ENCODE measurements at places on chromosomes 3 and 15.

GRCh38 chr3:41411065-41411464 lies 211.8 kb downstream of the CTNNB1 start:
- DNase-seq: no peak

GRCh38 chr15:74402873-74403587 lies 30.7 kb downstream of the SEMA7A start:
- DNase-seq: no peak

GRCh38 chr3:111315930-111316587 lies 225.9 kb upstream of the CD96 start:
- peak; percentile 32 for DNase-seq

- DNase-seq: no peak
These were observed 19.0 kb downstream of the MRAS start for GRCh38 chr3:138367326-138367850.

- no peak for DNase-seq
These were observed 24.5 kb downstream of the QTRT2 start for GRCh38 chr3:114081037-114081436.

GRCh38 chr15:43930079-43930478 lies 103.3 kb downstream of the WDR76 start:
- peak; percentile 24 for DNase-seq

DNA sequence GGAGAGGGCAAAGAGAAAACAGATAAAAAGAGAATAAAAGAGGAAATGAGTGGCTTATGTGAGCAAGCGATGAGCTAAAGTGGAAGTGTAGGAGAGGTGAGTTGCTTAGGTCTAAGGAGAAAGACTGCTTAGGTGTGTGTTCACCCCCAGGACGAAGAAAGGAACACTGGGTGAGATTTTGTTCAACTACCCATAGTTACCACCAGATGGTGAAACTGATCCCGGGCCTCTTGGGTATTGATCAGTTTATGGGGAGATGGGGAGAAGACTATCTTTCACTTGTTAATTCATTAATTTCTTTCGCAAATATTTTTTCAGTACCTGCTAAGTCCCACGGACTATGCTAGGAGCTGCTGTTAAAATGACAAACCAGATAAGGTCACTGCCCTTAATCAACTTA lies 33.9 kb downstream of the GAP43 start:
- DNase-seq: no peak

DNA sequence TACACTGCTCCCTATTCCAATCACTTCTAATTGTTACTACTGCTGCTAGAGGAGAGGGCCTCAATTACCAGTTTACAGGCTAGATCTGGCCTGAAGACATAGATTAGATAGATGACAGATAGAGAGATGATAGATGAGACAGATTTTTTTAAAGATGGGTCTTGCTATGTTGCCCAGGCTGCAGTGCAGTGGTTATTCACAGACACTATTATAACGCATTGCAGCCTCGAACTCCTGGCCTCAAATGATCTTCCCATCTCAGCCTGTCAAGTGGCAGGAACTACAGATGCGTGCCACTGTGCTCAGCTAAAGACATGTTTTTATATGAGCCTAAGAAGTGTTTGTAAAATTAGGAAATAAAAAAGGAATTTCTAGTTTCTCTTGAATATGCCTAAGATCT lies 6.2 kb downstream of the SLC33A1 start:
- DNase-seq: no peak

DNA sequence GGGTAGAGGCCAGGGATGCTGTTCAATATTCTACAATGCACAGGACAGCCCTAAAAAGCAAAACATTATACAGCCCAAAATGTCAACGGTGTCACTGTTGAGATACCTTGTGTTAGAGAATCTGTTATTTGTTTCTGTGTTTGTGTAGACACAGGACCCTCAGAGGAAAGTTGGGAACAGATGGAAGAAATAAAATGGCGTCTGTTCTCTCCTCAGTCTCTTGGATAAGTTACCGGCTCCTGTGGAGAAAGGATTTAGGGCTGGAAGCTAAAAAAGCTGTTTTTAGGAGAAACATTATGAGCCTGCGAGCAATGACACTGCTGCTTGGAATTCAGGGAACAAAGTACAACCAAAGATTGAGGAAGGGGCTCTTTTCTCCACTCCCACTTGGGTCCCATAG lies 688.6 kb upstream of the ZNF385D start:
- no peak for DNase-seq

- no peak for DNase-seq
These were observed 7.5 kb downstream of the C3orf22 start for GRCh38 chr3:126551121-126551838.

- DNase-seq: no peak
These were observed 144.8 kb downstream of the RBPMS2 start for GRCh38 chr15:64630396-64631107.

- no peak for DNase-seq
These were observed 46.0 kb downstream of the PRICKLE2 start for GRCh38 chr3:64179249-64179648.

DNA sequence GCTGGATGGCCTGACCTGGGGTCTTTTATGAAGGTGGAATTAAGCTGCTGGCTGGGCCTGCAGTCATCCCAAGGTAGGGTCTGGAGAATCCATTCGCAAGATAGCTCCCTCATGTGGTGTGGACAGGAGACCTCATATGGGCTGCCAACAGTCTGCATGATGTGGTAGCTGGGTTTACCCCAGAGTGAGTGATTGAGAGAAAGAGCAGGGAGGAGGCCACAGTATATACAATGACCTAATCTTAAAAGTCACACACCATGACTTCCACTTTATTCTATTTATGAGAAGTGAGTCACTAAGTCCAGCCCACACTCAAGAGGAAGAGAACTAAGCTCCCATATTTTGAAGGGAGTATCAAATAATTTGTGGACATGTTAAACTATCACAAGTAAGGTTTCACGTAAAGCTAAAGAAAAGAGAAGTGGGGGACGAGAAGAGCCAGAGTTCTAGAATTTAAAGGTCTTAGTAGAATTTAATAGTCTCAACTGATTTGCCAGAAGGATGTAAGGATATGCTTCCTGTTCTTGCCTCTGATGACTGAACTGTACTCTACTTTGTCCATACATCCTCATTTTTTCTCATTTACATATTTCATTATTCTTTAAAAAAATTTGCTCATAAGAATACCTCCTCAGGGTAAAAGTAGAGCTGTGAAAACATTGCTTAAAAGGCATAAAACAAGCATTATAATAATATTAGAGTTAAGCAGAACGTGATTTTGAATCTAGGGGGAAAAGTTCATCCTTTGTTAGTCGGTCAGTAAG lies 184.4 kb downstream of the PEX5L start:
- peak; percentile 58 for DNase-seq

GRCh38 chr3:17820704-17821103 lies 78.3 kb upstream of the TBC1D5 start:
- DNase-seq: no peak

GRCh38 chr3:123082370-123083065 lies 15.7 kb downstream of the PDIA5 start:
- no peak for DNase-seq

DNA sequence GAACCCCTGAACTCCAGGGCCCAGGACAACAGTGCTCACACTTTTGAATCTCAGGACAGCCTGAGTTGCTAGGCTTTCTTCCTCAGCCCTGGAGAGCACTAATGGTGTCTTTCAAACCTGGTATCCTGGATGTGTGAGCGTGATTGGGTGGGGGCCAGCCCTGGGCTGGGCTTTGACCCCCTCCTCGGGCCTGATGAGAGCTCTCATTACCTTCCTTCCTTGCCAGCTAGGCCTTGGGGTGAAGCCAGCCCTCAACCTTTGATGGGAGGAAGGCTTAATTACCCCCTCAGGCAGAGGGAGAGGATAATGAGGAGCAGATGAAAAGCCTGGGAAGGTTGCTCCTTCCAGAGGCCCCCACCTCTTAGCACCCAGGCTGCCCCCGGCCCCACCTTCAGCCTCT lies 31.1 kb upstream of the INSYN1 start:
- DNase-seq: no peak

- peak; percentile 23 for DNase-seq
These were observed 103.4 kb downstream of the GSK3B start for GRCh38 chr3:119990888-119991287.

GRCh38 chr3:54564374-54564925 lies 363.4 kb downstream of the LRTM1 start:
- no peak for DNase-seq

DNA sequence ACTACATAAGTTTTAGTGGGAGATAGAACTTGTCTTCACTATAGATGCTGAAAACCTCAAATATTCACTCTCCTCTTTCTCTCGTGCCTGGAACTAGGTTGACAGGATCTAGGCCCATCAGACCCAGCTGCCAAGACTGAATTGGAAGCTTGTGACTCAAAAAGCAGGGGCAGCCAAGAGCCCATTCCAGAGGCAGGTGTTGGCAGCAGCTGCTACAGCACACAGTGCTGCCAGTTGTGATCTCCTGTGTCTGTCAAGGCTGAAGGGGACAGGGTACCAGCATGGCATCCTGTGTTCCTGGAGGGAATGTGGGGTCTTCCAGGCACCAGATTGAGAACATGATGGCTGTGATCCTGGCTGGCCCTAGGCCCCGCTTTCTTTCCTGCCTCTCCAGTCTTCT lies 92.5 kb upstream of the MB21D2 start:
- no peak for DNase-seq

DNA sequence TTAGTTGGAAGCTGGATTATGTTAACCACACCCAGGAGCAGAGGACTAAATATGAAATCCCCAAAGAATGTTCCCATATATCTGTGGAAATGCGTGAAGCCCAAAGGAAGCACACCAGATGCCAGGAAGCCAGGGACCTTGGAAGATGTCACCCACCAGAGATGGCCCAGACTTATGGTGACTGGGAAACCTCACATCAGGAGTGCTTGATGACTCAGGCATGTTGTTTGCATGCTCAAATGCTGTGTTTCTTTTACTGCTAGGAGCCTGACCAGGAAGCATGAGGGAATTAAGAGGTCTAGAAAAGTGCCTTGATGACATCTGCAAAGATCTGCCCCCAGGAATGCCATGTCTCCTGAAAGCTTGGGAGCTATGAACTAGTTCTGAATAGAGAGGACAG lies 109.0 kb upstream of the SLC2A2 start:
- peak; percentile 37 for DNase-seq

- no peak for DNase-seq
These were observed 150.6 kb upstream of the ANKRD28 start for GRCh38 chr3:15948388-15948787.

GRCh38 chr15:69914960-69915359 lies 182.8 kb downstream of the TLE3 start:
- no peak for DNase-seq

DNA sequence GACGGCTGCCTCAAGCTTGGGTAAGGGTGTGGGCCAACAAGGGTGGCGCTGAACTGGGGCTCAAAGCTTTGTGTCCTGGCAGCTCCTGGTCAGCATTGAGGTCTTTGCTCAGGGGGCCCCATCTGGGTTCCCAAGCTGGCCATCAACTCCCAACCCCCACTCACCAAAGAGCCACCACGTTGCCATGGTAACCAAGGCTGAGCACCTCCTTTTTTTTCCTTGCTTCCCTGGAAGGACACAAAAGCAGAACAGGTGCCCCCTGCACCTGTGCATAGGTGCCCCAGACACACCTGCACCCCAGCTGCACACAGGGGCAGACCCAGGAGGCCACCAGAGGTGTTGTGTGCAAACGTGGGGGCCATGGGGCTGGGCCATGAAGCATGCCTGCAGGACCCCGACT lies 16.5 kb downstream of the UROC1 start:
- no peak for DNase-seq

DNA sequence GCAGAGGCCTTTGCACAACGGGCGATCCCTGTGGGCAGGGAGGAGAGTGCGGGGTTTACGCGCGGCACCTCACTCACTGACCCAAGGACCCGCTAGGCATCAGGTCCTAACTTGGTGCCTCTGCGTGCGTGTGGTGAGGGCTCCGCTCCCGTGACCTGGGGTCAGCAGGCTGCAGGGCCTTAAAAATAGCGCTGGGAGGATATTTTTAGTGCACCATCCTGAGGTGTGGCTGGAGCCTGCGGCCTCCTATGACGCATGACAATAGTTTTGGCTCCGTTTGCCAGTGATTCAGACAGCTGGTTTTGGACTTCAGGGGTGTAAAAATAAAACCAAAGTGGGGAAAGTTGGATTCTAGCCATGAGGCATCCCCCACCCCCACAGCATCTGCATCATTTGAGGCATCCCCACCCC lies 139.0 kb downstream of the FAM43A start:
- peak; percentile 48 for DNase-seq

- DNase-seq: peak; percentile 21
These were observed 55.5 kb upstream of the AGTR1 start for GRCh38 chr3:148642214-148642613.

GRCh38 chr3:111617406-111617805 lies 22.3 kb upstream of the ZBED2 start:
- DNase-seq: no peak

- DNase-seq: peak; percentile 79
These were observed 75.0 kb downstream of the MAGEF1 start for GRCh38 chr3:184636741-184637316.

- DNase-seq: no peak
These were observed 33.5 kb downstream of the UPK1B start for GRCh38 chr3:119206611-119207511.

- DNase-seq: no peak
These were observed 104.3 kb downstream of the PPM1L start for GRCh38 chr3:160860346-160860745.

DNA sequence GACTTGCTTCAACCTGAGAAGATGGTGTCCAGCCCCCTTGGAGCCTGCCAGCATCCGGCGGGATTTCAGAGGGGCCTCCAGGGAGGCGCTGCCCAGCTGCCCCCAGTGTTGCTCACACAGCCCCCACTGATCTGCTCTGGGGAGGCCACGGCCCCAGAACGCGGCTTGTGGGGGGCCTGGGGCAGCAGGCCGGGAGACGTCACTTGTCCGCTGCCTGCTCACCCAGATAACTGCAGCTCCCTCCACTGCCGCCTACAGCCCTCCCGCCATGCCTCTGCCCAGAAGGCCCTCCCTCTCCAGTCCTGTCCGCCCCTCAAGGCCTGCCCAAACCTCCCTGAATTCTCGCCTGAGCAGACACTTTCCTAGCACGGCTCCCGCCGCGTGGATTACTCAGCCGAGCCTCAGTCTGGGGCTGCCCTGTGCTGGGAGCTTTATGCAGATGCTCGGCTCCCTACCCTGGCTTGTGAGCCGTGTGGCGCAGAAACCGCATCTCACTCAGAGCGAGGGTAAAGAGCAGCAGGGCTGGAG lies 17.2 kb upstream of the ADIPOQ start:
- DNase-seq: peak; percentile 73

DNA sequence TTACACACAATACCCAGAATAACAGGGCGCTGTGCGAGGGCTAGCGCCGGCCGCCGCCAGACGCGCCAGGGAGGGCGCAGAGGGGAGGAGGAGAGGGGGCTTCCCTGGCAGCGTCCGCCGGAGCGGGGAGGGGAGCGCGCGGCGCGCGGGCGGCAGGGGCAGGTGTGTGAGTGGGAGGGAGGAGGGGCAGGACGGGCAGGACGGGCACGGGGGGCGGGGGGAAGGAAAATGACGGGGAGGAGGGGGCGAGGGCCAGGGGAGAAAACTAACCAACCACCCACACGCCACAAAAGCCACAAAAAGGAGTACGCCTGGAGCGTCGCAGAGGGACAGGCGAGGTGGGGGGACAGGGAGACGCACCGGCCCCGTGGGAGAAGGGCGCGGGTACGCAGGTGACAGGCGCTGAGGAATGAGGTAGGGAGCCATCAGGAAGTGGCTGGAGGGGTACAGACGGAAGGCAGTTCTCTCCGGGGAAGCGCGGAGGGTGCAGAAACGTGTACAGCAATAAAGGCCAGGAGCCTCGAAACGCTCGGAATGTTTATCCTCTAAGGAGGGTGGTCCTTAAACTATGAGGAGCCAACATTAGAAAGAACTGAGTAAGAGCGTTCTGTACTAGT lies 610 bp upstream of the SATB1 start:
- no peak for DNase-seq
